Hematopoietic multipotent progenitor cell treated with erythropoietin and hydrocortisone succinate and interleukin-3 and kit ligand, for 17 days (in vitro differentiated cells): ENCODE measurements at places on chromosomes 4 and X.

DNA sequence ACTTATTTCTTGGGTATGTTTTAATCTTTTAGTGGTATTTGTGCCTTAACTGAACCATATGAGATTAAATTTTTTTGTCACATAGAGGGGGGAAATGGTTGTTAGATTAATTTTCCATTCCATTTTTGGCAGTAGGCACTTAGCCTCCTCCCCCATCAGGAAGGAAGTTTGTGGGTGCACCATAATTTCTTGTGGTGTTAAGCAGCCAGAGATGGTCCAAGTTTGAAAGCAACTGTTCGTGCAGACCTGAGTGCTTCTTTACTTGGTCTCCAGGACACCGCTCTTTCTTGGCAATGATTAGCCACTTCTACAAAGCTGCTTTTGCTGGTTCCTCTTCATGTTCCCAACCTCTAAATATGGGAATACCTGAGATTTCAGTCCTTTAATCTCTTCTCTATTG is 92.7 kb upstream of the RPL34 start:
- DNase-seq, result no peak

DNA sequence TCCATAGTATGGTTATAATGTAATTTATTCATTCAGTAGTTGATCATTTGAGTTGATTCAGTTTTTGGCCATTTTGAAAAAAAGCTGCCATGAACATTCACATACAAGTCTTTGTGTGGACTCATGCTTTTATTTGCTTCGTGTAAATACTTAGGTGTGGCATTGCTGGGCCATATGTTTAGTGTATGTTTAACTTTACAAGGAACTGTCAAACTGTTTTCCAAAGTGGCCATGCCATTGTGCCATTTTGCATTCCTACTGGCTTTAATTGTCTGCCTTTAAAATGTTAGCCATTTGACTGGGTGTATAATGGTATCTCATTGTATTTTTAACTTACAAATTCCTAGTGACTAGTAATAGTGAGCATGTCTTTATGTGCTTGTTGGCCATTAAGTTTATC is 8.8 kb downstream of the MTM1 start:
- no peak for DNase-seq

- no peak for DNase-seq
These were observed 36.9 kb upstream of the SH3KBP1 start for GRCh38 chrX:19924285-19924684.

DNA sequence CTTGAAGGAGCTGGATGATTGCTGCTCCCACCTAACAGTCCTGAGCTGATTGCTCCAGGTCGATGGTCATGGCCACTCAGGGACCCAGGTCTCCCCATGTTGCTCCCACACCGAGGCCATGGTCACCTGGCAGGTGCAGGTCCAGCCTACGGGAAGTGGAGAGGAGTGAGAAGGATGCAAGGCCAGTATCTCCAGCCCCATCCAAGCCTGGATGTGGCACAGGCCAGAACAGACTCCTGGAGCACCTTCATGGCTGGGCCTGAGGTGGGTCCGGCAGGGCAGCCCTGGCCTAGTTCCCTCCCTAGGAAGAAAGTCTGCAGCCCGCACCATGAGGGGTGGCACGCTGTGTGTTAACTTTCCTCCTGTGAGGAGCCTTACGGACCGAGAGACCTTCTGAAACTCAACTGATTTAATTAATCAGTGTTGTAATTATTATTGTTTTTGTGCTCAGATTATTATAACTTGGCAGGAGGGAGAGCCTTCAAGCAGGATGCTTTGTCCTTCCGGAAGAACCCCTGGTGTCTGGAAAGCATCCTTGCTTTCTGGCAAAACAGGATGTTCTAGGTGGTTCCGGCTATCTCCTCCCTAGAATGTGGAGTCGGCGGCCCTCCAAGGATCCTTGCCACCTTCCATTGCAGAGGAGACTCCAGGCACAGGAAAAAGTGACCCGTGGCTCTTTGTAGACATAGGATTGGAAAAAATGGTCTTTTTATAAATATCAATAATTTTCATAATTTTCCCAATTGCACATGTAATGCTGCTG is 92.3 kb upstream of the ADRA2C start:
- DNase-seq, result no peak

DNA sequence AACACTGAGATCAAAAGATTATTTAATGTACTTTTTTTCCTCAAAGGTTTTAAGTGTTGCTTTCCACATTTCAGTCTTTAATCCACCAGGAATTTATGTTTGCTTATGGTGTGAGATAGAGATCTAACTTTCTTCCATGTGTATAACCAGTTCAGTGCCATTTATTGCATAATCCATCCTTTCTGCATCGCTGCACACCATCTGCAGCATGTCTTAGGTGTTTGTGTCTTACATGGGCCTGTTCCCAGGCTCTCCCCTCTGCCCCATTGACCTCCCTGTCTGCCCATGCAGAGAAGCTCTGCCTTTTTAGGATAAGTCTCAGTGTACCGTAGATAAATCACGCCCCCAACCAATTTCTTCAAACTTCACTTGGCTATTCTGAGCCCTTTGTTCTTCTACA is 30.3 kb downstream of the NSDHL start:
- DNase-seq, result no peak

DNA sequence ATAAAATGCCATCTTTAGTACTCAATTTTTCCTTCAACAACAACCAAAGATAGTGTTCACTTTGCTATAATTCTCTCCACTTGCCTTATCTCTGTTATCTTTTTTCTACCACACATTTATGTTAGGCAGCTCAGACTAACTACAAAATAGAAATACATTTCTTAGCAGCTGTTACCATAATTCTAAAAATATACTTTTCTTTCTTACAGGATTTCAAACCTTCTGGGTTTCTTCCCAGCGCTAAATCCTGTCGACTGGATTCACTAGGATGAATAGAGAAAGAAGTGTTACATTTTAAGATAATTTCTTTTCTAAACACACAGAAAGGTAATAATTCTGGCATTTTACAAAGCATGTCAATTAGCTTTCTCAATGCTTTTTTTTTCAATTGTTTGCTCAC is 105.5 kb upstream of the GK2 start:
- no peak for DNase-seq

DNA sequence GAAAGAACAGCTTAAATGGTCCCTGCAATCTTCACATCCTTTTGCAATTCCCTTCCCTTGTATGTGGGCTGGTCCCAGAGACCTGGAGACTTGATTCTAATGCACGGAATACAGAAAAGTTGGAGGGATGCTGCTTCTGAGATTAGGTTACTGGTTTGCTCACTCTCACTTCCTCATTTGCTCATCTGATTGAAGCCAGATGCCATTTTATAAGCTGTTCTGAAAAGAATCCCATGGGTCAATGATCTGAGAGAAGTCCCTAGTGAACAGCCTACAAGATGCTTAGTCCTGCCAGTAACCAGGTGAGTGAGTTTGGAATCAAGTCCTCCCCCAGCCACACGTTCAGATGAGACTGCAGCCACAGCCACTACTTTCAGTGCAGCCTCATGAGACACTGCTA is 35.9 kb downstream of the MAGEA1 start:
- no peak for DNase-seq

DNA sequence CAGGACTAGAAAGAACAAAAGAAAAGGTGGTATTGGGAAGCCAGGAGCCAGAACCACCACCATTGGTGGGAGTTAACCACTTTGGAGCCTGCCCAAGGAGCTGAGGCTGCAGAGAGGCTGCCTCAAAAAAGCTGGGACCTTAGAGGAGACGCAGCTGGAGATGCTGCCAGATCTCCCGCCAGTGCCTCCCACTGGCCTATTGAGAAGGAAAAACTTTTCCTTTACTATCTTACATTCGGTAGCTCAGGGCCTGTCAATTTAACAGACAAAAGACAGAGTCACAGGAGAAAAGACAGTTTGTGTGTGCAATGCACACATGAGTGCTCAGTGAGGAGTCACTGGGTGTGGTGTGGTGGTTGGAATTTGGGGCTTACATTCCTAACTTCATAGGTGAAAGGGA is 52.4 kb upstream of the HPSE start:
- DNase-seq, result no peak

DNA sequence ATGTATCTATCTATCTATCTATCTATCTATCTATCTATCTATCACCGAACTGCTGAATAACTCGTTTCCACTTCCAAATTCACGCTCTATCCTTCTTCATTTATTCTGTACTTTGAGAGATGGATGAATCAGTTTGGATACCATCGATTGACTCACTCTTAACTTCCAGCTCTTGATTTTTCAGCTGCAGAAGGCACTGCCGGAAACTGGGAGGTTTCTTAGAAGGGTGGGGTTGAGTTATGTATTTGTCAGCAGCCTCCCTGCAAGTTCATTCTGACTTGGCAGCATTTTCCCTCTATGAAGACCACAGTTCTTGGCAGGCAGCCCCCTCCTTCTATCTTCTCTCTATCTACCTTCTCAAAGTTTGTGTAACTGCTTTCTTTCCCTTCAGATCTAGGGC is 112.0 kb upstream of the MAGEB18 start:
- no peak for DNase-seq

DNA sequence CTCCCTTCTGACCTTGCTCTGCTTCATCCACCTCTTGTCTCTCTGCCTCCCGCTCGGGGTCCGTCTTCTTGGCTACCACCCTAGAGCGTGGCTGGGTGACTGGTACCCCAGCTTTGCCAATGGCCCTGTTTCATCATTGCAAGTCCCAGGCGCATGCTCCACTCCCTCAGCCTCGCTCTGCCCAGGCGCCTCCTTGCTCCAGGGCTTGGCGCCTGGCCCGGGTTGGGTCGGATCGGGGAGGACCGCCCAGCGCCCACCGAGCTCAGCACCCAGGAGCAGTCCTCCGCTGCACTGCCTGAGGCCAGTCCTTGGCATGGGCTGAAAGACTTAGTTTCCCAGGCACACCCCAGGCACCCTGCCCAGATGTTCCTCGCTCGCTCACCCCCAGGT is 577 bp downstream of the BGN start:
- DNase-seq, result no peak

DNA sequence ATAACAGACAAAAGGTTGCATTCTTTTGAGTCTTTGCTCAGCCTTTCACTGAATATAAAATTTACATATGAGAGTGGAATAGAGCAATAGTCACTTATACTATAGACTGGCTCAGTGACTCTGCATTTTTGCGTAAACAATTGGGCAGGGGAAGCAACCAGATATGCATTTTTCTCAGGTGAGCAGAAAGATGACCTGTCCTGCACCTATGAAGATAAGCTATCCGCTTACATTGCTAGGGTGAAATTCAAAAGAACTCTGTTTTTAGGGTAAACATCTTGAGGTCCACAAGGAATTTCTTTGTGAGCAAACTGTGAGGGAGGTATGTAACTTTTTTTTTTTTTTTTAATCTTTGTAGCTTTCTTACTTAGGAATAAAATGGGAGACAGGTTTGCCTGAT is 602.4 kb upstream of the PRKX start:
- DNase-seq, result no peak

DNA sequence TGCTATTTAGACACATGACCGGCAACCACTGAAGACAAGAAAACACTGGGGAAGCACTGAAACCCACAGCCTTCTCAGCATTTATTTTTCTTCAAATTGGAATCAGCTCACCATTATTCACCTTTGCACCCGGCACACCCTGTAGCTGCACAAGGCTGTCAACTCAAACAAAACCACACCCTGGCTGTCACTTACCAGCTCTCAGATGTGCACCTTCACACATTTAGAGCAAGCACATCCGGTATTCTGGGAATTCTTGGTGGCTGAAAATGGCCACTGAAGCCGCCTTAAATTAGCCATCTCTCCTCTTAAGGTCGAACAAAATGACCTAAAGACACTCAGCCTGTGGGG is 5.9 kb downstream of the ZFYVE28 start:
- no peak for DNase-seq

DNA sequence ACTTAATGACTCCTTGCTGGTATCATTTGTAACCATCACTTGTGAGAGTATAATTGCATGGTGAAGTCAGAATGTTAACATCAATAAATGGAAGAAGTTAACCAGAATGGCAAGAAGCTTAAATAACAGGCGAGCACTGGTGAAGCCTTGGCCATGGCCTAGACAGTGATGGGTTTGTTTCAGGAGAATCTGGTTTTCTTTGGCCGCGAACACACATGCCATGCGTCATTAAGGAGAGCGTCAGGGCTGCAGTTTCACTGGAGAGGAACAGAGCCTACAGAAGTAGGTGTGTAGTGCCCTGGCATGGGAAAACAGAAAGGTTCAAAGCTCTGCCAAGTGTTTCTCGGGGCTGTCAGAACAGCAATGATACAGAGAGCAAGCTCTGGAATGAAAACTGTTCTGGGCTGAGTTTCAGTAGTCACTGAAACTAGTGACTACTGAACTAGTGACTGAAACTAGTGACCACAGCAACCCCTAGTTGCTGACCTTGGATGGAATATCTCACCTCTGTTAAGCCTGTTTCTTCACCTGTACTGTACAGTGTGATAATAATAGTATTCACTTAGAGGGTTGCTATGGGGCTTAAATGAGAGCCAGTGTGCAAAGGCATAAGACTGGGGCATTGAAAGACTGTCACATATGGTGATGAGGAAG is 93.8 kb downstream of the C4orf51 start:
- no peak for DNase-seq

DNA sequence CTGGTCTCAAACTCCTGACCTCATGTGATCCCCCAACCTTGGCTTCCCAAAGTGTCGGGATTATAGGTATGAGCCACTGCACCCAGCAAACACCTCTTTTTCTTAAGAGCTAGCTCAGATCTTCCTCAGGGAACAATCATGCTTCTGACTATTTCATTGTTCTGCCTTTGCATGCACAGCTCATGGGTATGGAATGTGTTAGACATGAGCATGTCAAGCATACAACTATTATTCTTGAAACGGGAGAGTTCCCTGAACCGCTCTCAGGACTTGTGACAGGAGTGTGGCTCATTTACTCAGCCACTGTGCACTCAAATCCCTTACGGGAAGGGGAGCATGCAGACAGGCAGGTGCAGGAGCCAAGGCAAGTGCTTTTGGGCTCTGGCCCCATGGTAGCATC is 231.7 kb upstream of the TAPT1 start:
- no peak for DNase-seq

DNA sequence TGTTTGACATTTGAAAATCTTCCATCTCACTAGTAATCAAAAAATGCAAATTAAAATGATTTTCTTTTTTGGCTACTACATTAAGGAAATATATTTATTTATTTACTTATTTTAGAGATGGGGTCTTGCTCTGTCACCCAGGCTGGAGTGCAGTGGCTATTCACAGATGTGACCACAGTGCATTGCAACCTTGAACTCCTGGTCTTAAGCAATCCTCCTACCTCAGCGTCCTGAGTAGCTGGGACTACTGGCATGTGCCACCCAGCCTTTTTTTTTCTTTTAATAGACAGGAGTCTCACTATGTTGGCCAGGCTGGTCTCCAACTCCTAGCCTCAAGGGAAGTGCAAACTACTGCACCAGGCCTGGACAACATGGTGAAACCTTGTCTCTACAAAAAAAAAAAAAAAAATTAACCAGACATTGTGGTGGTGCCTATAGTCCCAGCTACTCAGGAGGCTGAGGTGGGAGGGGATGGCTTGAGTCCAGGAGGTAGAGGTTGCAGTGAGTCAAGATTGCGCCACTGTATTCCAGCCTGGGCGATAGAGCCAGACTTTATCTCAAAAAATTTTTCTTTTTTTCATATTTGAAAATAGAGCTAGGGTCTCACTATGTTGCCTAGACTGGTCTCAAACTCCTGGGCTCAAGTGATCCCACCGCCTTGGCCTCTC is 4.4 kb upstream of the SMIM14 start:
- DNase-seq, result no peak
